Activated T-cell treated with anti-CD3 and anti-CD28 coated beads, Interleukin-2, amount 50 U/mL, for 72 hours (primary cell): ENCODE measurements at places on chromosomes 7 and 10. TPM values are rescaled to one million over a fixed set of nuclear protein-coding genes. Genes with fewer than 3 reads are reported as not detected.

DNA sequence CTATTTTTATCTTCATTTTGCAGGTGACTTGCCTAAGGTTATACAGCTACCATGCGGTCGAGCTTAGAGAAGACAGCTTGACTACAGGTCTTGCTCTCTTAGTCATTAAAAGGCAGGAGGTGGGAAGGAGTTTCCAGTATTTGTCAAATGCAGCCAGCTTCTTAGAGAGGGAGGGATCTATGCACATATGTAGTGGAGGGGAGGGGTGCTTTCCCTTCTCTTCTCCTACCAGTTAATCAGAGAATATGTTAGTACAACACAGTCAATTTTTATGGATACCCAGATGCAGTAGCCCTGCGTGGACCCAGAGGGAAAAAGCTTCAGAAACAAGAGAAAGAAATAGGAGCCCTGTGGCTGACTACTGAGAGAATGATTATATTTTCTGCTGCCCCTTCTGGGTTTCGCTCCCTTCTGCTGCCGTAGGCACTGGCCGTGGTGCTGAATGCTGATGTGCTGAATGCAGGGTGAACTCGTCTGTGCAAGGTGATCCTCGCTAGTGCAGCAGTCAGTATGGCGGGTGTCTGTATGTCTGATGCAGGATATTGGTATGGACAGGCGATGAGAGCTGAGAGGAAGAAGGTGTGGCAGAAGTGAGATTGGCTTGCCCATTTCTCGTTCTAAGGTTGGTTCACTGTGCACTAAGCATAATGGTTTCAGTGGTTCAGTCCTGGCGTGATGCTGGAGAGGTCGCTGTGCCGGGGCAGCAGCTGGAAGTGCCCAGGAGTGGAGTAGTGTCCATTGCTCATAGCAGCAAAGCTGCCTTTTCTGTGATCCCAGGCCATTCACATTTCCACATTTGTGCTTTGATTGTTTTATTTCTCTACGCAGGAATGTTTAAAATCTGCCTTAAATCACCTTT is 189.2 kb upstream of the PODXL start:
- no peak overlapping the region for H3K4me3 ChIP-seq
- H3K27ac ChIP-seq: no peak overlapping the region
- no peaks in the 10 kb centered on the region for H3K4me1 ChIP-seq
- peaks cover 22% of the 10 kb centered on the region for H3K27me3 ChIP-seq

DNA sequence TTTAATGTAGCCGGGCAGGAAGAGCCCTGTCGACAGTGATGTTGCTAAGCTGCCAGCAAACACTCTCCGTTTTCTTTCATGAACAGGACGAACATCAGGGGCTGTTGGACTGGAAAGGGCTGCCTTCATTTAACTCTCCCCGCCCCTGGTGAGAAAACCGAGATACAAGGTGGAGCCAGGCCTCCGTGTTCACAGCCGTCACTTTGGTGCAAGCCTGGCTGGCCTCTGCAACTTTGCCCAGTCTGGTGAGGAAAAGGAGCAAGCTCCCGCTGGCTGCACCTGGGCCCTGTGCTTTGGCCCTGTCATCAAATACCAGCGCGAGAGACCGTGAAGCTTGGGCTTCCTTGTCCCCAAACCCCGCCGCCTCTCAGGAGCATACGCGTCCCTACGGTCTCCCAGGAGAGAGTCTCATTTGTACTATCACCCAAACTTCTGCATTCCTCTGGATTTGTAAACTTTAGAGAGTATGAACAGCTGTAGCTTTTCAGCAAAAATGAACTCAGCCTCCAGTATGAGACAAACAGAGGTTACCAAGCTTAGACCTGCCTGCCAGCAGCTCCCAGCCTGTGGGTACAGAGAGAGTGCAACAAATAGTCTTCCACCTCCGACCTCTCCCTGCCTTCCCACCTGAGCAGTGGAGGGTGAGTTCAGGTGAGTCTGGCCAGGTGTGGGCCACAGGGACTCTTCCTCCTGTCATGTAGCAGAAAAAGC is 445.3 kb upstream of the MGMT start:
- no peaks in the 10 kb centered on the region for H3K36me3 ChIP-seq
- no peak overlapping the region for H3K27ac ChIP-seq
- H3K4me1 ChIP-seq: no peaks in the 10 kb centered on the region
- DNase-seq: no peak

The C10orf62 gene
- not detected for total RNA-seq

The SERPINE1 gene
- total RNA-seq: not detected
